Smooth muscle cell of the brain vasculature (primary cell): ENCODE measurements at places on chromosomes 5 and 9.

GRCh38 chr9:35731415-35732184 lies 395 bp downstream of the TLN1 start:
- DNase-seq, result no peak

DNA sequence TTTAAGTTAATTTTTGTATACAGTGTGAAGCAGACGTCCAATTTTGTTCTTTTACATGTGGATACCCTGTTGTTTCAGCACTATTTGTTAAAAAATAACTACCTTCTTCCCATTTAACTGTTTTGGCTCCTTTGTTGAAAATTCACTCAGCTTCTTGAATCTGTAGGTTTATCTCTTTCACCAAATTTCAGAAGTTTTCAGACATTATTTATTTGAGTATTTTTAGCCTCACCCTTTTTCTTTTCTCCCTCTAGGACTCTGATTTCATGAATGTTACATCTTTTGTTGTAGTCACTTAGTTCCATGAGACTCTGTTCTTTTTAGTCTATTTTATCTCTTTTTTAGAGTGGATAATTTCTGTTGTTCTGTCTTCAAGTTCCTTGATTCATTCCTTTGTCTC lies 4.6 kb upstream of the TNPO1 start:
- DNase-seq, result no peak

GRCh38 chr5:149036168-149036567 lies 26.7 kb downstream of the SH3TC2 start:
- no peak for DNase-seq

GRCh38 chr9:14692470-14693250 lies 572 bp downstream of the ZDHHC21 start:
- DNase-seq, result no peak

- peak; percentile 50 for DNase-seq
Observed at GRCh38 chr5:177194268-177194667, 60.7 kb downstream of the NSD1 start.

- no peak for DNase-seq
Observed at GRCh38 chr9:126860077-126860756, at the start of gene ZBTB34. Gene ZBTB34 (plus strand): TSS chr9:126860639. CDS start chr9:126879400, 18,761 bp downstream.

GRCh38 chr9:17863213-17863883 lies 284.5 kb downstream of the SH3GL2 start:
- DNase-seq, result no peak

GRCh38 chr5:74888117-74888516 lies 21.9 kb upstream of the FAM169A start:
- DNase-seq, result no peak

GRCh38 chr9:130997925-130998596 lies 10.9 kb upstream of the LAMC3 start:
- DNase-seq, result no peak

DNA sequence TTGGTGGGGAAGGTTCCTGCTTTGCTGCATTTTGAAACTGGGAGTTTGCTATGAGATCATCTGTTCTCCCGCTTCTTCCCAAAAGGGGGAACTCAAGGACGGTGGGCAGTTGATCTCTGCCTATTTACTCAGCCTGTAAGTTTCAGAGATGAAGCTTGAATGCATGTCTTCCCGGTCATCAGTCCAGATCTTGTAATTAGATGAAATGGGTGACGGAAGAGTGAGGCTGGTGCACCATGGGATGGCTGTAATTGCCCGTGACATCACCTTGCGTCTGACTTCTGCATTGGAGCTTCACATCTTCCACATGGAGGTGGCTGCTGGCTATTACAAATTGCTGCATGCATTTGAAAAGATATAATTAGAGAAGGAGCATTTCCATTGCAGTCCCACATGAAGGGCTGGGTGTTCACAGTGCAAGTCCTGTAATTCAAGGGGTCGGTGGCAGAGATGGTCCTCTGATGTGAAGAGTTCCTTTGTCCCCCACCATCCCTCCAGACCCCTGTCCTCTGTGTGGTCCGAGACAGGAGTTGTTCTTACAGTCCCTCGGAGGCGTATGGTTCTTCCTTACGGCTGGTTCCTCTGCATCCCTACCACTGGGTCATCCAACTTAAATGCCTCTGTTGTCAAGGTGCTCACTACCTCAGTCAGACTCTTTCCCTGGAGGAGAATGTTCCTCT lies 72.9 kb downstream of the ZNF618 start:
- no peak for DNase-seq

DNA sequence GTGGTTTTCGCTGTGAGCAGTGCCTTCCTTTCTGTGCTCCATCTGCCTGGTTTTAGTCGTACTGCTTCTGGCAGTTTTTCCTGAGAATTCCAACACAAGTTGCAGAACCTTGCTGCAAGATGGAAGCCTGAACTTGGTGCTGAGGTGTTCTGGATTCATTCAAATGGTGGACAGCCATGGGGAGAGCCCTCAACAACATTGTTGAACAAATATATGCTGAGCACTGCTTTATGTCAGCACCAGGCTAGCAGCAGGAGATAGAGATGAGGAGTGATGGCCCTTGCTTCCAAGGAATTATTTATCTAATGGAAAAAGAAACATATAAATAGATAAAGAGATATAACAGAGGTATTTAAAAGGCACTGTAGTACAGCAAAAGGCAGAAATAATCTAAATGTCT lies 7.3 kb upstream of the RPS6 start:
- DNase-seq, result no peak

DNA sequence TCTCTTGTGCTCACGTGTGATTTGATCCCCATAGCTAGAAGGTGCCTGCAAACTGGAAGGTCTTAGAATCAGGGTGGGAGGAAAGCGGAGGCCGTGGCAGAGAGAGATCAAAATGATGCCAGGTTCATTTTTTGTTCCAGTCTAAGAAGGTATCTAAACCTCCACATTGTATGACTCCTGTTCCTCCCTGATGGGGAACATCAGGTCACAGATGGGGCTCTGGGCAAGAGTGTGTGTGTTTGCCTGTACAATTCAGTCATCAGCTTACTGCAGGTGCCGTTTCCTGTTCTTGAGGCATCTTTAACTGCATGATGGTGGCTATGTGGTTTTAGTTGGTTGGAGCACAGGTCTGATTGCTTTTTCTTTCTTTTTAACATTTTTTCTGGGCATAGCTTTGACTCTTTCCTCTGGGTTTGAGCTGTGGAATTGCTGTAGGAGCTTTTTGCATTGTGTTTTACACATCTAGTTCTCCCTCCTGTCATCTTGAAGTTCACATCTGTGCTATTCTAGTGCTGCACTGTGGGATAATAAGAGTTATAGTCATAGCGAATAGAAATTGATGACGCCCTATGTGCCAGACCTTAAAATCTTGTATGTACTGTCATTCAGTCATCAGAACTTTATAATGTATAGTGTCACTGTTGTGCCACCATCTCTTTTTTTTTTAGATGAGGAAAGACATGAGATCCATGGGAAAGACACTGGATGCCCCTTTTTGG lies 30.8 kb downstream of the ARHGAP26 start:
- no peak for DNase-seq

- no peak for DNase-seq
Observed at GRCh38 chr5:158236511-158237335, 377.8 kb upstream of the CLINT1 start.

- no peak for DNase-seq
Observed at GRCh38 chr5:135883441-135883840, 12.2 kb downstream of the IL9 start.

DNA sequence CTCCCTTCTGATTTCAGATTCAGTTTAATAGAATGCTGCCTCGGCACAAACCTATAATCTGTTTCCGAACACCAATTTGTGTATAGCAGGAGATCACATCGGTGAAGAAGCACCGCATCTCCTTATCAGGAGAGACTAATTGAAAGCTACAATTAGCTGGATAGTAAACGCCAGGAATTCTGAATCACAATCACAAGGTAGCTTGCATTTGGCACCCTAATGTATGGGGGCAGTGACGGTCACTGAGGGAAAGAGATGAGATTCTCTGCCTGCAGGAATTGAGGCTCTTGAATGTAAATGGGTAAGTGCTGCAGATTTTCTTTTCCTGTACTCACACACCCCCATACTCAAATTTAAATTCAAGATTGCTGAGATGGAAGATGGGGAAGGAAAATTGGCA lies 373.6 kb upstream of the ZNF608 start:
- no peak for DNase-seq

DNA sequence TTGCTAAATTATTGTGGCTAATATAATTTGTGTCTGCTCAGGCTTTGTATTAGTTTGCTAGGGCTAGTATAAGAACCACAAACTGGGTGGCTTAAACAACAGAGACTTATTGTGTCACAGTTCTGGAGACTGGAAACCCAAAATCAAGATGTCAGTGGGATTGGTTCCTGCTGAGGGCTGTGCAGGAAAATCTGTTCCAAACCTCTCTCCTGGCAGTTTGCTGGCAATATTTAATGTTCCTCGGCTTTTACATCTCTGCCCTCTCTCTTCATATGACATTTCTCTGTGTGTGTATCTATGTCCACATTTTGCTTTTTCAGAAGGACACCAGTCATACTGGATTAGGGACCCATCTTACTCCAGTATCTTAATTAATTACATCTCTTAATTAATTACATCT lies 498.8 kb upstream of the CD180 start:
- no peak for DNase-seq

- no peak for DNase-seq
Observed at GRCh38 chr5:167633931-167634341, 657.5 kb upstream of the WWC1 start.

DNA sequence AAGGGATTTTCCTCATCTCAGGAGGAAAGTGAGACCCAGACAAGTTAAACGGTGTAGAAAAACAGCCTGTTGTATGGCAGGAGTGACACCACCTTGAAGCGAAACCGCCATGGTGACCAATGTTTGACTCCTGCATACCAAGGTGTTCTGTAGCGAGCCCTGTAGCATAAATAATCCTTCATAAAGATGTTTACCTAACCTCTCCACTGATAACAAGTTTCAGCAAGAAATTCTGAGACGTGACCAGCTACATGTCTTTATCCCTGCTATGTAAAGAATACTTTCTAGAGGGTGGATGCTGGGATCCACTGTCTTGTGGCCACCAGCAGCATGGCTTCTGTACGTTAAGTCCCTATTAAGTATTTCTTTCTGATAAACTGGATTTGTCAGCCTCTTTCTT lies 148.1 kb downstream of the MPDZ start:
- DNase-seq, result no peak

DNA sequence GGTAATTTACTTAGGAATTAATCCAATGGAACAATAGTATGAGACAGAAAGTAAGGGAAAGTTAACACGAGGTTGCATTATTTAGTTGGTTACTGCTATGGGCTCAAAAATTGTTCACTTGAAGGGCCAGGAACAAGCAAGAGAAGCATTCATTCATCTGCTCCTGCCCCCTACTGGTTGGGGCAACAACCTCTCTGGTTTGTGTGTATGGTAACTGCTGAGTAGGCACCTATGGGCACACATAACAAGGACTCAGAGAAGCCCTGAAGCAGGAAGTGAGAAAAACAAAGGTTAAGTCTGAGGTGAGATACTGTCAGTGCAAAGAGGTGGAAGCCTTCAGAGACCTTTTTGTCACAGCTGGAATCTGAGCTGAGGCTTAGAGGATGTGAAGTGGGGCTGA lies 34.4 kb upstream of the RANBP6 start:
- no peak for DNase-seq

DNA sequence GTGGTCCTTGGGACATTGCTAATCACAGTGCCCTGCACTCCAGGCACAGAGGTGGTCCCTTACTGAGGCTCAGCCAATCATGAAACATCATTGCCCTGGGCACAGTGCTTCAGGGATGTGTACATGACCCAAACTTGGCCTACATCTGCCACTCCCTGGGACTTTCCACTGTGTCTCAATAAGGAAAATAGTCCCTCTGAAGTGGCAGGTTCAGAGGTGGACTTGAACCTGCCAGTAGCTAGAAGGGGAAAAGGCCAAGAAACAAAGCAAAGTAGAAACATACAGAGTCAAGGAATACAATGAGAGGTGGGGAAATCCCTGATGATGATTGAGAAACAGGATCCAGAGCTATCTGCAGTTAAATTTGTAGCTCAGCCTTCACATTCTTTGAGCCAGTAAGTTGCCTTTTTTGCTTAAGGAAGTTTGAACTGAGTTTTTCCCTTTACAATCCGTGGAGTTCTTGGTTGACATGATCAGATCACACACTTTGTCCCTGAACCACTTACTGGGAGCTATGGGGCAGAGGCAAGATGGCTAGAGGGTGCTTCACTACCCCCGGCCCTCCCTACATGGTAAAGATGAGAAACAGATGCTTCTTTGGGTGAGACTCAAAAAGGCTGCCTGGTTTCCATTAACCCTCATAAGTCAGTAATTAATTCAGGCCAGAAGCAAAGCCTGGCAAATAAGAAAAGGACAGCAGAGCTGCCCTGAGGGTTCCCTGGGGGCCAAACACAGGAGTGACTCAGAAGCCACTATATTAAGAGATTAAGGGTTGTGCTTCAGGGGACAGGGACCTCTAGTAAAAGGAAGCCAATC lies 57.6 kb downstream of the SH3TC2 start:
- DNase-seq, result no peak

DNA sequence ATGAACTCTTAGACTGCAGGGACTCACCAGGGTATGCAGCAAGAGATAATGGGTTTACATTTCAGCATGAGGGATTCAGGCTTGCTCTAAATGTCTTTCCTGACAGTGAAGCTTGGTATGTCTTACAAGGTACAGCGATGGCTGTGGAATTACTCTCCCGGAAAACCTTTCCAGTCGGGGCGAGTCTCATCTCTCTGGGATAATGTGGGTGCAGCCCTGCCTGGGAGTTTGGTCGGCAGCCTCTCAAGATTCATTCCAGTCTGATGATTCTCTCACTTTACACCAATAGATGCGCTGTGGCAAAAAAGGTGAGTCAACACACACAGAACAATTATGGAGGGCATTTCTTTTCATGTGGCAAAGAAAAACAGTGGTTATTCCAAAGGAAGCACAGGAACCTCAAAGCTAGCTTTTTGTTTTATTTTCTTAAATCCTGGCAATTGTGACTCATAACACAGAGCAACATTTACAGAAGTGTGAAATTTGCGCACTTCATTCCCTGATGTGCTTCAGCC lies 190.3 kb downstream of the DCP2 start:
- peak; percentile 29 for DNase-seq

DNA sequence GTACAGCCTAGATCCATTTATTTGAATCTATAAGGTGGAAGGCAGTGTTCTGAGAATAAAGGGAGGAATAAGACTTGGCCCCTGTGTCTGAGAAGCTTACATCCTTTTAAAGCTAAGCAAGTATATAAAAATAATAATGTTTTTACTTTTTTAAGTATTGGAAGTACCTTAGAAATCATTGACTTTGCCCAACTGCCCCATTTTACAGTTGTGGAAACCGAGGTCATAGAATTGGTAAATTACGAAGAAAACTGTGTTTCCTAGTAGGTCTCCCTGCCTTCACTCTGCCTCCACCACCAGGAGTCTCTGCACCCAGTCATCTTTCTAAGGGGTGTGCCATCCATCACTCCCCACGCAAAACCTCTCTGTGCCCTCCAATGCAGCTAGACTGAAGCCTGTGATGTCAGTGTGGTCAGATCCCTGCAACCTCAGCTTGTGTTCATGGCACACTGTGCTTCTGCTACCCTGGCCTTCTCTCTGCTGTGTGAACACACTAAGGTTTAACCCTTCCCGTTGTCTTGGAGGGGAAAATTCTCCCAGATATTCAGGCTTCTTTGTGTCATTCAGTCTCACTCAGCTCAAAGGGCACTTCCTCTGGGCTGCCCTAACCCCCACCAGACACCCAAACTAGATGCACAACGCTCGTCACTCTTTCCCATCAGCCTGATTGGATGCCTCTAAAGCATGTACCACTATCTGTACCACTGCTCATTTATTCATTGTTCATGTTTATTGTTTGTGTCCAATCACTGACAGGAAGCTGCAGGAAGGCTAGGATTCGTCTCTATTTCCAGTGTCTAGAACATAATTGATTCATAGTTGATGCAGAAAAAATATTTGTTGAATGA lies 18.2 kb downstream of the ADRB2 start:
- DNase-seq, result no peak

- DNase-seq, result no peak
Observed at GRCh38 chr9:107246259-107247254, 36.5 kb upstream of the RAD23B start.
